ENCODE measurements at places on chromosomes 13 and 19. TPM values are rescaled to one million over a fixed set of nuclear protein-coding genes. Genes with fewer than 3 reads are reported as not detected.

GRCh38 chr13:40776681-40777165 is 5.7 kb upstream of the MRPS31 start:
- H3K27me3 ChIP-seq, result no peaks in the 10 kb centered on the region
- peaks cover 5% of the 10 kb centered on the region for H3K4me1 ChIP-seq
- no peak for DNase-seq
- H3K27ac ChIP-seq, result peak overlapping the region; percentile 7
- H3K4me3 ChIP-seq, result no peak overlapping the region

- H3K27me3 ChIP-seq, result no peaks in the 10 kb centered on the region
- H3K4me3 ChIP-seq, result no peak overlapping the region
- H3K27ac ChIP-seq, result no peak overlapping the region
- peak; percentile 22 for DNase-seq
- no peaks in the 10 kb centered on the region for H3K4me1 ChIP-seq
- H3K36me3 ChIP-seq, result no peaks in the 10 kb centered on the region
These were observed 288.5 kb downstream of the NALCN start for GRCh38 chr13:101127741-101128353.

GRCh38 chr19:58183817-58184215 is 955 bp downstream of the ZNF274 start:
- peaks cover 6% of the 10 kb centered on the region for H3K36me3 ChIP-seq
- no peaks in the 10 kb centered on the region for H3K4me1 ChIP-seq
- H3K27me3 ChIP-seq, result no peaks in the 10 kb centered on the region
- peak overlapping the region; percentile 86 for H3K4me3 ChIP-seq
- peak overlapping the region; percentile 93 for H3K27ac ChIP-seq

SDHAF1 gene
- 19.6 TPM for total RNA-seq

CYSLTR2 gene
- 20.6 TPM for total RNA-seq

DNA sequence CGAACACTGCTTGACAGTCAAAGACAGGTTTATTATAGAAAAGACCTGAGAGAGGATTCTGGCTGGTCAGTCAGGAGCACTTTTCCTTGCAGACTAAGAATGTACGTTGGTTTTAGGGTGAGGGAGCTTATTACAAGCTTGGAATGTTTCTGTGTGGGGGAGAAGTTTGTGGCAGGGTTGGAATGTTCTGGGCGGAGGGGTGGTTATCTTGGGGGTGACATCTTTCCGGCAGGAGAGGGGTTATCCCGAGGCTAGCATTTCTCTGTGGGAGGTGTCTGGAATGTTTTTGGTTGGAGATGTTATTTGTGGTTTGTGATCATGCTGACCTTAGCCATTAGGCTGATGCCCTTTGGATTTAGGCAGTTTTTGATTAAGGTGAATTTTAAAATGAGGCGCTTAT is 61.8 kb downstream of the ZNF136 start:
- no peak overlapping the region for H3K4me3 ChIP-seq
- no peak for DNase-seq
- no peaks in the 10 kb centered on the region for H3K36me3 ChIP-seq

- H3K27me3 ChIP-seq, result no peaks in the 10 kb centered on the region
- H3K36me3 ChIP-seq, result no peaks in the 10 kb centered on the region
- no peak overlapping the region for H3K4me3 ChIP-seq
- peaks cover 7% of the 10 kb centered on the region for H3K4me1 ChIP-seq
These were observed 85.7 kb downstream of the LRRC63 start for GRCh38 chr13:46297361-46297811.

CGB2 gene
- total RNA-seq, result not detected

DNA sequence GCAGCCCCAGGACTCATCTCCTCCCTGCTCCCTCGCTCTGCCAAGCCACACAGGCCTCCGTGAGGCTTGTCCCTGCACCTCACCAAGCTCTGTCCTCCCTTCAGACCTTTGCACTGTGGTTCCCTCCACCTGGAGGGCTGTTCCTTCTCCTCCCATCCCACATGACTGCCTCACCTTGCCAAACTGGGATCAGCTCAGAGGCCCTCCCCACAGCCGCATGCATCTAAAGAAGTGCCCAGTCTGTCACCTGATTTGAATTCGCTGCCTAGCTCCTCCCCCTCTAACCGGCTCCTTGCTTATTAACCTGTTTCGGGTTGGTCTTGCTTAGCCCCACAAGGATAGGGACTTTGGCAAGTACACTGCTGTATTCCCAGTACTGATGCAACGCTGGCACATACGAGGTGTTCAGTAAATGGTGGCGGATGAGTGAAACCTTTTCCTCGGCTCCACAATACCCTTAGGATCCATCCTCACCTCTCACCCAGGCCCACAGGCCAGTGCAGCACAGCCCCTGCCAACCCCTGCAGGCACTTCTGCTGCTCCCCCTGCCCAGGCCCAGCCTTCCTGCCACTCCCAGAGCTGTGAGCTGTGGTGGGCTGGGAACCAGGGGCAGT is 4.4 kb downstream of the AKT2 start:
- no peak for DNase-seq
- H3K4me3 ChIP-seq, result no peak overlapping the region
- no peak overlapping the region for H3K27ac ChIP-seq
- H3K36me3 ChIP-seq, result no peaks in the 10 kb centered on the region
- H3K27me3 ChIP-seq, result no peaks in the 10 kb centered on the region

GRCh38 chr13:99897076-99897440 is 74.5 kb downstream of the ZIC5 start:
- DNase-seq, result no peak
- no peak overlapping the region for H3K4me3 ChIP-seq
- peaks cover 44% of the 10 kb centered on the region for H3K27me3 ChIP-seq
- H3K4me1 ChIP-seq, result no peaks in the 10 kb centered on the region
- no peak overlapping the region for H3K27ac ChIP-seq
- H3K36me3 ChIP-seq, result no peaks in the 10 kb centered on the region

DNA sequence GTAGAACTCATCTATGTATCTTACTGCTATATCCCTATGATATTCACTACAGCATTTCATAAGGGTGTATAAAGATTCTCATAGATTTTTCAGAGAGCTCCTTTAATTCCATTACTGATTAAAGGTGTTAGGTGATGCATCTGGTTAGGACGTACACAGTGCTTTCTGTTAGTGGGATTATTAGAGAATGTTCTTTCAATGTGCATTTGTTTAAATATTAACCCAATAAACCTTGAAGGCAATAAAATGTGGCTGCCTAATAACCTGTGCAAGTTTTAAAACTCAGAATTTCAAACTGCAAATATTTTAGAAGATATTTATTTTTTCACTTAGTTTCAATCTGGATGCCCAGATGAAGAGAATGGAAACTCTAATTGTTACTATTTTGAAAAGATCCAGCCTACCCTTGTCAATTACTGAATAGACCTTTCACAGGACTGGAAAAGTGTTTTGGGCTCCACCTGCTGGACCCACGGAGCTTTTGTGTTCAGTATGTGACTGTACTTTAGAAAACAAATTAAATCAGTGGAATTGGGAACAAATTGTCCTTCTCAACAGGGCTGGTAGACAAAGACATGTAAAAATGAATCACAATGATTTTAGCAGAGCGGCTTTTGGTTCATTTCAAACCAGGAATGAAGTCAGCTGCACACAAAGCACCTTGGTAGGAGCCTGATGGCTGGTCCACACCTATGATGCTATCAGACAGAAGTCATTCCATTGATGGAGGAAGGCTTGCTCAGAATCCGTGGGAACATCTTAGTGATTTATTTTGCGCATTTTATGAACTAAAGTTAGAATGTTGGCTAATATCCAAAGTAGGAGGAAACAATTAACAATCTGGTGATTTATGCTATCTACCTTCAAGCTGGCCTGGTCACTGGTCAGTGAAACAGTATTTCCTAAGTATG is 89.4 kb upstream of the RAP2A start:
- no peak overlapping the region for H3K4me3 ChIP-seq
- no peaks in the 10 kb centered on the region for H3K27me3 ChIP-seq
- no peaks in the 10 kb centered on the region for H3K36me3 ChIP-seq
- no peak overlapping the region for H3K27ac ChIP-seq

GRCh38 chr19:29665826-29666577 is 741 bp downstream of the PLEKHF1 start:
- peak overlapping the region; percentile 79 for H3K4me3 ChIP-seq
- peak overlapping the region; percentile 61 for H3K27ac ChIP-seq
- DNase-seq, result peak; percentile 52
- H3K27me3 ChIP-seq, result no peaks in the 10 kb centered on the region
- H3K4me1 ChIP-seq, result peaks cover 39% of the 10 kb centered on the region

LRRC8E gene
- 22.9 TPM for total RNA-seq

DNA sequence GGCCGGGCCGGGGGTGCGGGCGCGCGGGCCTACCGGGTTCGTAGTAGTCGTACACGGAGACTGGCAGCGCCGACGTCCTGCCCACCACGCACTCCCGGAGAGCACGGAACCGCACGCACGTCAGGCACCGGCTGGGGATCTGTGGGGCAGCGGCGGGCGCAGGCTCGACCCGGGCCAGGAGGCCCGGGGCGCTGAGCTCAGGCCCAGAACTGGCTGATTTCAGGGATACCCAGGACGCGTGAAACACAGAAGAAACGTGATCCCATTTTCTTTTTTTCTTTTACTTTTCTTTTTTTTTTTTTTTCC is 9.0 kb downstream of the F2RL3 start:
- H3K27ac ChIP-seq, result peak overlapping the region; percentile 90
- peaks cover 12% of the 10 kb centered on the region for H3K4me1 ChIP-seq
- no peak for DNase-seq

ADGRE2 gene
- total RNA-seq, result 15.7 TPM

ZNF534 gene
- not detected for total RNA-seq

DNA sequence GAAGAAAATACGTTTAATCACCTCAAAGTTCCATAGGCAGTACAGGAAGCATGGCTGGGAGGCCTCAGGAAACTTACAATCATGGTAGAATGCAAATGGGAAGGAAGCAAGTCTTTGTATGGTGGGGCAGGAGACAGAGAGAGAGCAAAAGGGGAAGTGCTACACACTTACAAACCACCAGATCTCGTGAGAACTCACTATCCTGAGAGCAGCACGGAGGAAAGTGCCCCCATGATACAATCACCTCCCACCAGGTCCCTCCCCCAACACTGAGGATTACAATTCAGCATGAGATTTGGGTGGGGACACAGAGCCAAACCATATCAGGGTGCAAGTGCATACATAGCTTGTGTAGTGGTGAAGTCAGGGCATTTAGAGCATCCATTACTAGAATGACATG is 92.3 kb upstream of the ANKRD10 start:
- no peak overlapping the region for H3K4me3 ChIP-seq
- no peak overlapping the region for H3K27ac ChIP-seq
- H3K27me3 ChIP-seq, result no peaks in the 10 kb centered on the region
- H3K36me3 ChIP-seq, result no peaks in the 10 kb centered on the region
